ENCODE measurements at places on chromosomes 13 and 19. TPM values are rescaled to one million over a fixed set of nuclear protein-coding genes. Genes with fewer than 3 reads are reported as not detected.
A peak's percentile ranks its signal among the peaks of the same experiment; 100 is the strongest.

DNA sequence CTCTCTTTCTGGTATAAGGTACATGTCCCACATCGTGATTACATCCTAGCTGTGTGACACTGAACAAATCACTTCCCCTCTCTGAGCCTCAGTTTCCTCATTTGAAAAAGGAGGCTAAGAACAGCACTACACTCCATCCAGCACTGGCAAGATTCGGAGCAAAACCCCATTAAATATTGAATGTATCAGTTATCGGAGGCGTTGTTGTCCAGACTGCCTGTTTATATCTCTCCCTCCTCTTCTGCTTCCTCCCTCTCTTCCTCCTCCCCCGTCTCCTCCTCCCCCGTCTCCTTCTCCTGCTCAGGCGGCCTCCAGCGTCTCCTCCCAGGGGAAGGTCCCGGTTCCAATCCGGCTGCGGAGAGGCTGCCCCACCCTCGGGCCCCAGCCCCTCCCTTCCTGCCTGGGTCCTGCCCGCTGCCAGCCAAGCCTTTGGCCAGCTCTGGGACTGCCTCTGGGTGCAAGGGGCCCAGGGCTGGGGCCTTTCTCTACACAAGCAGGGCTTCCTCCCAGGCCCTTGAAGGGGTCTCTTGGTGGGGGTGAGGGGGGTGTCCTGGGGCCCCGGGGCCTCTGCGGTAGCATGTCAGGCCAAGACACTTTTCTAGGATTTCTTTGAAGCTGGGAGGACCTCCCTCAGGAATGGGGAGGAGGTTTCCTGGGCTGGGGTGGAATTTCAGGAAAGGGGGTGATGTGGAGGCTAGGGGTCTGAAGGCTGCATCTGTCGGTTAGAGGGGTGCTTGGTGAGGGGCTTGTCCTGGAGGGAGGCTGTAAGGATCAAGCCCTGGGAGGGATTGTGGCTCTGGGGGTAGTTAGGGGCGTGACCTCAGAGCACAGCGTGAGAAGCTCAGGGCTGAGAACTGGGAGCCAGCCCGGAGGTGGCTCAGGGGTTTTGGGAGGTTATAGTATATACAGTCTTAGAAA, 1.9 kb downstream of the RRAS start:
- DNase-seq: peak; percentile 88

Gene RNF113B
- not detected for total RNA-seq

- DNase-seq: no peak
Measured at GRCh38 chr13:97798171-97798821, 155.2 kb upstream of the IPO5 start.

Gene PSG1
- not detected for total RNA-seq

Gene RXFP2
- total RNA-seq: not detected

DNA sequence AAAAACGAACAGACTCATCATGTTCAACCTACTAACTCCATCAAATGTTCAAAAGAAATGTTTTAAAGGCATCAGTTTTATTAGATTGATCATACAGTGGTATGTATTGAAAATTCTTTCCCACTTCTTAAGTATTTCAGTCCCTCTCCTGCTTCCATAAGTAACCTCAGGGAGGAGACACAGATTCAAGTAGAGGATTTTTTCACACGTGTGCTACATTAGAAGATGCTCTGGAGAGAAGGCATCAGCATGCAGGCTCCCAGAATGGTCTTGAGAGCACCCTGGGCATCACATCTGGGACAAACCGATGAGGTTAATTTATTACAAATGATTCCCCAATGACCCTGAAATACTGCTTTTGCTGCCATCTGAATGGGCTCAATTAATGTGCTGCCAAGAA, 3.6 kb downstream of the GPR12 start:
- DNase-seq: no peak

Gene IGFL3
- not detected for total RNA-seq

DNA sequence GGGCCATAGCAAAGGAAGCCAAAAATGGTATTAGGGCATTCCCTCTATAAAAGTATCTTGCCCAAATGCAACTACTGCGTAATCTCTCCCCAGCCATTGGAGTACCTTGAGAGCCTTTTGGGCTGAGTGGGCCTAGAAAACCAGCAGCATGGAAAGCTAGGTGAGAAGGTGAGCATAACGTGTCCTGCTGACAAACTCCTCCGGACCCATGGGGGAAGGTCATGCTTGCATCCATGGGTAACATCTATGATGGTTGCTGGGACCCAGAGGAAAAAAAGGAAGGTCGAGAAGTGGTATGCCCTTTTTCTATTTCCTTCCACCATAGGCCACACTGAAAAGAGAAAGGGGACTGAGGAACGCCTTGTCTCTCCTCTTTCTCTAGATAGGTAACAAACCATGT, 57.4 kb downstream of the ZNF728 start:
- no peak for DNase-seq

Measured in H7 (cell line).